ENCODE measurements at places on chromosomes 2 and 18.

DNA sequence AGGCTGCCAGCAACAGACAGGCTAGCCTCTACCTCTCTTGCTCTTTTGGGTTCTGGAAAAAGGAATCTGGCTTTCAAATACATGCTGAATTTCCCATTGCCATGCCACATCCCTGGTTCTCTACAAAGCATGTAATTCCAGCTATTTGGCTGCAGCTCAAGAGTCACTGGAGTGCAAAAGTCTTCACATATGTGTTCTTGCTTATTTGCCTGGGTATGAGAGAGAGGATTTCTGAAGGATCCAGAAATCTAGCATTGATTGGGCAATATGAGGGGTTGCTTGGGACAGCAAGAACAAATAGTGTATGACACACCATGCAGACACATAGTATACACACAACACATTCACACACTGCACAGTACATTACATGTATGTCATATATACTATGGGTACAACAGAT, 30.7 kb upstream of the LGALSL start:
- DNase-seq: no peak

DNA sequence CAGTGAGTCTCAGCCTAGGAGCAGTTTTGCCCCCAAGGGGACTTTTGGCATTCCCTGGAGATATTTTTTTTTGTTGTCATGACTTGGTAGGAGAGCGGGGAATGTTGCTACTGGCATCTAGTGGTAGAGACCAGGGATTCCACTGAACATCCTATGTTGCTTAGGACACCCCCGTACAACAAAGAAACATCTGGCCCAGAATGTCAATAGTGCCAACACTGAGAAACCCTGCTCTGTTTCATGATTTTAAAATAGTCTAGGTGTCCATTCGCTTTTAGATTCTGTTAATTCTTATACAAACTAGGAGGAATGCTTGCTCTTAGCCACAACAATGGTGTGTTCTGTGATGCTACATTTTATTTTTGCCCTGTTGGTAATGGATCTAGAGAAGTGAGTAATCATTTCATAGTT, 225.8 kb upstream of the SIX3 start:
- DNase-seq: no peak

DNA sequence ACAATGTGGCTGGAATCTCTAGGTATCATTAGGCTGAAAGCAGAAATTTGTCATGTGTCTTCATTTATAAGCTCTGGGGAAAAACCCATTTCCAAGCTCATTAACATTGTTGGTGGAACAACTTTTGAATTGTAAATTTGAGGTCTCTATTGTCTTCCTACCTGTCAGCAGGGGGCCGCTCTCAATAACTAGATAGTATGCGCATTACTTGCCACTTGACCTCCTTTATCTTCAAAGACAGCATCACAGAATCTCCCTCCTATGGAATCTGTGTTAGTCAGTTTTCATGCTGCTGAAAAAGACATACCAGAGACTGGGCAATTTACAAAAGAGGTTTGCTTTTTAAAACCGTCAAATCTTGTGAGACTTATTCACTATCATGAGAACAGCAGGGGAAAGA, 223.1 kb downstream of the CALCRL start:
- no peak for DNase-seq

- DNase-seq: no peak
Measured at GRCh38 chr18:70220628-70221027, 15.1 kb upstream of the RTTN start.

DNA sequence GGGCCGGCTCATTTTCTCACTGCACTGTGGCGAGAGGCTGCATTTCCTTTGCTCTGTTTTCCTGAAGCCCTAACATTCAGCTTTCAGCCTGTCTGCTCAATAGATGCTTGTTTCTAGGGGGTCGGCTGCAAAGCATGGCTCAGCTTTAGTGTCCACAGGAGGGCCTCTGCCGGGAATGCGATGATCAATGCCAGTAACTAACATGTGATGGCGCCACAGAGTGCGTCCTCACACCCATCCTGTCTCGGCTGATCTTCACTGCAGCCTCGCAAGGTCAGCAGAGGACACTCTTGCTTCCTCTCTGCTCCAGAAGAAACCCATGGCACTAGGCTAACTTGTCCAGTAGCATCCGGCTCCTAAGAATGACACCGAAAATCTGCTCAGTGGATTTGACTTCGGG, 156.4 kb upstream of the PXDN start:
- DNase-seq: no peak

DNA sequence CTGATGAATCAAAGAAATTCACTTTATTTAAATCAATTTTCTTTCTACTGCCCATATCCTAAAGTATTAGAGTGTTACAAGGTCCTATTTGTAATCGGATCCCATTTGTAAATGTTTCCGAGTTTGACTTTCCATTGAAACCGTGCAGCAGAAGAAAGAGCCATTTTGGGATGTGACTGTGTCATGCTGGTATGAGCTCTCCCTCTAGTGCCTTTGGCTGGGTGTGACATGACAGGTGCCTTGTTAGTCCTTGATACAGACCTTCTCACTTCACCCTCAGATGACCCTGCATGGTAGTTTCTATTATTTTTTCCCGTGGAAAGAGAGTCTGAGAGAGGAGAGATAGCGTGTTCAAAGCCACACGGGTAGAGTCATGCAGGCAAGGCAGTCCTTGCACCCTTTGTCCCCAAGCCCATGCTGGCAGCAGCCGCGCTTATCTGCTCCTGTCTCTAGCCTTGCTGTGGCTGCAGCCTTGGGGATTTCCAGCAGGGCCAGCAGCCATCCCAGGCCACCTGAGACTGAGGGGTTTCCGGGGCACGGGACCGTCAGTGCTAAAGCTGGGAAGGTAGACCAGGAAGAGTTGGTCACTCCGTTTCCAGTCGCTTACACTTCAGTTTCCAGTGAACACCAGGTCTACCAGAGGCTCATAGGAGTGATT, 21.4 kb downstream of the CHMP1B start:
- no peak for DNase-seq

DNA sequence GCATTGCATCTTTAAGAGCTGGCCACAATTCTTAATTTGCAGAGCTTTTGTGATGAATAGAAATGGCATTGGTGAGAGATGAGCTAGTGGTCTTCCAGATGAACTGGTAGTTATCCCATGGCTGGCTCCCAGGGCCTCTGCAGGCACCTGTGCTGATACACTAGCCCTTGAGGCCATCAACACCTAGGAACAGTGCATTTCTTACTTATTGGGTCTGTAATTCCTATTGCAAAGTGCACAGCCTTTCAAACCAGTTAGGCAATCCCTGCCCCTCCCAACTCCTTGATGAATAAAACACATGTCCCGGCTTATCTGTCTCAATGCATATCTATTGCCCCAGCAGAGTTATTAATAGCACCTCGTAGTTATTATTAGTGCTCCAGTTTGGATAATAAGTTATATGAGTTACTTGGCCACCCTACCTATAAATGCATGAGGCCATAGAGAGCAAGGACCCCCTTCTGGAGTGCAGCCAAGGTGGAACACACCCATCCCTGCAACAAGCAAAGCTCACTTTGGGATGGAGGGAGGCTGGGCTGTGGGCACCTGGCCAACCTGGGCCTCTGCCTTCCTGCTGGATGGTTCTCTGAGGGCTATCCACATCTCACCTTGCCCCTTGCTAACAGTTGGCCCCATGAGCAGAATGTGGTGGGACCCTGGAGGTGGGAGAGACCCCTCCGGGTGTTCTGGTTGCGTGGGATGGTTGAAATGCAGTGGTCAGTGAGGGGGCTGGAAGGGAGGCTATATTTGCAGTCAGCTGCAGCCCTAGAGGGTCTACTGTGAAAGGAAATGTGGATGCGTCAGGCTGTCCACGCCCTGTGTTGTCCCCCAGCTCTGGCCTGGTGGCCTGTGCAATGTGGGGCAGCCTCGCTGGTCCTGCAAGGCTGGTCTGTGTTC, 455.9 kb upstream of the HS6ST1 start:
- no peak for DNase-seq

- no peak for DNase-seq
Measured at GRCh38 chr18:76149734-76150133, 345.3 kb downstream of the ZNF516 start.

DNA sequence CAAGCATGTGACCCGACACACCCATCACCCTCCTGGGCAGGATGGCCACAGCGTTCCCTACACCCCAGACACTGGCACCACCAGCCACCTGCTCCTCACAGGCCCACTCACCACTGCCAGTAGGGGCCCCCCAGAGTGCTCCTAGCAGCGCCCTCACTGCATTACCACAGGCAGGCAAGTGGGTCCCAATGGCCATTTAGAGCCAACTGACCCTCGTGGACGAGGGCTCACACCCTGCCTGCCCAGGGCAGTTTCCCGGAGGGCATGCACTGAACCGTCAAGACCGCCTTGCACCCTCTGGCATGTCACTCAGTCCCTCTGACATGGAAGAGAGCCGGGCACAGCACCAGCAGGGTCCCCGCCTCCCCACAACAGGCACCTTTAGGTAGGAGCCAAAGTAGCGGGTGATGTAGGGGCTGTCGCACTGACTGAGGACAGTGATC, 7.3 kb downstream of the STK25 start:
- DNase-seq: no peak

DNA sequence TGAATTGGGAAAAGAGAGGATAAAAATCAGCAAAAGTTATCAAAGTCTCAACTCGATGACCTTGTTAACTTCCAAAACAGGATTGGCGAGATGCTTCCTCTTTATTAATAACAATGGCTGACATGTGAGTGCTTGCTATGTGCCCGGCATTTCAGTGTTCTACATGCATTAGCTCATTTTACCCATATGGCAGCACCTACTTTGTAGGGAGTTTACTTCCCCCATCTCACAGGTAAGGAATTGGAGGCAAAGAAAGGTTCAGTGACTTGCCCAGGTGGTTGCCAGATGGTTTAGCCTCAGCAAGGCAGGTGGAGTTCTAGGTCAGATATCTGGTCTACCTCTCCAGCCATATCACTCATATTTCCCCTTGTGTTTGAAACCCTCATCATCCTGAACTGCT, 12.4 kb downstream of the TFCP2L1 start:
- no peak for DNase-seq

DNA sequence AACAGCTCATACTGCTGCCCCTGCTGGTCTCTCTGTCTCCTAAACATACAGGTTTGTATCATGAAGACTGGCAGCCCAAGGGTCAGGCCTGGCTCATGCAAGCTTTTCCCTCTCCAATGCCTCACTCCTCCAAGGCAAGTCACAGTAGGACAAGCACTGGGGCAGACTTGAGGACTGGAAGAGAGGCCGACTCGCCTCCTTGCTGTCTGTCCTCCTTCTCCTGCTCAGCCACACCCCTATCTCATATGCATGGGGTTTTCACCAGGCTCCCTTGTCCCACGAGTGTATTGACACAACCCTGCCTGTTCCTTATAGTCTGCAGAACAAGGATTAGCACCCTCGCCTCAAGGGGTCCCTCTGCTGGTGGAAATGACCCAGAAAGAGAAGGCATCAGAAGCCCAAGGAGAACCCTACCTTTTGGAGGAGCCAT, 223.7 kb downstream of the SOX11 start:
- no peak for DNase-seq

GRCh38 chr2:31475692-31476091, 61.1 kb upstream of the XDH start:
- DNase-seq: no peak

DNA sequence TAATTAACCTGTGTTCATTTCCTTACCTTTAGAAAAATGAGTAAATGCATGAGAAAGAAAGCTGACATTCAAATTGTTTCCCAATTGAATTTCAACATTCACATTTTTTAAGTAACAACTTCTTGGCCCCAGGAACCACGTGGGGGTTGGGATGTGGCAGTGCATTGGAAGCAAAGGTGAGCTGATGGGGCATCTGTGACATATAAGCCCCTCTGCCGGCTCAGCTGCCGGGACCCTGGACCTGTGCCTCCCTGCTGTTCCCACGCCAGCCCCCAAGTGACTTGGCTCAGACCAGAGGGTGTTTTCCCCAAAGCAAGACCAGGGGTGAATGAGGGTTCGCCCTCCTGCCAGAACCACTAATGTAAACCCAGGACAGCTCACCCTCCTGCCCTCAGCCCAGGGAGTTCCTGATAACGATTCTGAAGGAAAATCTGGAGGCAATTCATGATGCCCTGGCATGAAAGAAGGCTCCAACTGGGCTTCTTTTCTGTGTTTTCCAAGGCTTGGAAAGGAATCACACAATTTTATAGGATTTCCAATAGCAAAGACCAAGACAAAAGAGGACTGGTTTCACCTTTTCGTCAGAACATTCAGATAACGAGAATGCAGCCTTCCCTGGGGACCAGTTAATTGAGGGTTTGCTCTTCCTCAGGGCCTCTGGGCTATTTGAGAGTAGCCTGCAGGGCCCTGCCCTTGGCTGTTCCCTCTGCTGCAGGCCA, 193.2 kb upstream of the TWIST2 start:
- no peak for DNase-seq

DNA sequence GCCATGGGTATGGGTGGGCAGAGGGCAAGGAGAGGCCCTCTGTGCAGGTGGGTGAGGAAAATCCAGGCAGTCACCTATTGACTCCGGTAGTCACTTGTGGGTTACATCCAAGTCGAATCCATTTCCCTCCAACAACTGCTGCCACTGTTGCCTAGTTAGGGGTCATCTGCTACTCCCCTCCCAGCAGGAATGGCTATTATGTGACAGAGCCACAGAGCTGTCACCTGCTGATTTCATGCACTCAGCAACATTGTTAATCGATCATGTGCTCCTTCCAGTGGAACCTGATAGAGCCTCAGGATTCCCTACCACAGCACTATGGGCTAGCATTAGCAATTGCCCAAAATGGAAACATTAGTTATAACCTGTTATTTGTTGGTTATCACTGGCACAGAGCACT, 31.4 kb downstream of the POLR1A start:
- DNase-seq: no peak

DNA sequence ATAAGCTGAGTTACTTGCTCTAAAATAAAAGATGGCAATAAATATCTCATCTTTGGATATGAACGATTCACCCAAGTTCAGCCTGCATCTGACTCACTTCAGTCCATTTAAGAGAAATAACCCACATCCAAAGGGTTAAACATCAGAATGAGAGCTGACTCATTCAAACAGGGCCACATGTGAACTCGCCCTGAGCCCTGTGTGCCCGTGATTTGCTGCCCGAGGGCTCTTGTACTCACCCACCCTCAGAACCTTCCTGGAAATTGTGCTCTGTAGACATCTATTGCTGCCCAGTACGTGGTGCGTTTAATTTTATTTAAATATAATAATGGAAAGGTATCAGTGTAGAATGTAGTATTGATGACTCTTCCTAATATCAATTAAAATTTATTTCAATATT, 66.9 kb upstream of the RBM44 start:
- peak; percentile 48 for DNase-seq

DNA sequence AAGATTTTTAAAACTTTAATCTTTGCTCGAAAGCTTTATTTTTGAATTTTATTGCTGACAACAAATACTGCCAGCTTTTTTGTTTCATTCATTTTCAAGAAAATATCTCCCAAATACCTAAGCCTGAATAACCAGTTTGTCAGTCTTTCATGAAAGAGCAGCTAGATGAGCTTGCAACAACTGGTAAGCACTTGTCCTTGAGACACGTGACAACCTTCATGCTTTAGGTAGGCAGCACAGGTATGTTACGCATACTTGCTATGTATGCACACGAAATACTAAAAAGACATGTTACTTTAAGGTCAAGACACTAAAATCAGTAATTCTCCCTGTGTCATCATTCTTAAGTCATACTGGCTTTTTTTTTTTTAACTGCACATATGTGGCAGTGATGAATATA, 12.3 kb downstream of the CEBPZ start:
- no peak for DNase-seq
